ENCODE measurements at places on chromosomes 6 and 20.

- no peak for DNase-seq
These were observed 52.0 kb downstream of the PRND start for GRCh38 chr20:4773736-4774135.

GRCh38 chr6:107458672-107459282, 587 bp downstream of the PDSS2 start:
- peak; percentile 54 for DNase-seq

GRCh38 chr6:92582211-92582610, 837.1 kb downstream of the EPHA7 start:
- DNase-seq = peak; percentile 12

GRCh38 chr6:20234136-20234535, 21.9 kb upstream of the MBOAT1 start:
- no peak for DNase-seq

GRCh38 chr6:128492386-128492785, 28.0 kb downstream of the PTPRK start:
- DNase-seq = no peak

GRCh38 chr6:154350293-154350692, 6.3 kb downstream of the IPCEF1 start:
- no peak for DNase-seq

DNA sequence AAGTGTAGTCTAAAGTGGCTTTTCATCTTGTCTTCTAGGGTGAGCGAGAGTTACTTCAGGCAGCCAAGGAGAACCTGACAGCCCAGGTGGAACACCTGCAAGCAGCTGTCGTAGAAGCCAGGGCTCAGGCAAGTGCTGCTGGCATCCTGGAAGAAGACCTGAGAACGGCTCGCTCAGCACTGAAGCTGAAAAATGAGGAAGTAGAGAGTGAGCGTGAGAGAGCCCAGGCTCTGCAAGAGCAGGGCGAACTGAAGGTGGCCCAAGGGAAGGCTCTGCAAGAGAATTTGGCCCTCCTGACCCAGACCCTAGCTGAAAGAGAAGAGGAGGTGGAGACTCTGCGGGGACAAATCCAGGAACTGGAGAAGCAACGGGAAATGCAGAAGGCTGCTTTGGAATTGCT, 27.1 kb downstream of the C20orf173 start:
- no peak for DNase-seq

- no peak for DNase-seq
These were observed 247.1 kb upstream of the GRIK2 start for GRCh38 chr6:101146389-101146788.

- no peak for DNase-seq
These were observed 60.6 kb upstream of the MRPS10 start for GRCh38 chr6:42278131-42278853.

- peak; percentile 6 for DNase-seq
These were observed 83.5 kb upstream of the PROKR2 start for GRCh38 chr20:5400164-5400762.
